ENCODE measurements at places on chromosomes 16 and 17.
A peak's percentile ranks its signal among the peaks of the same experiment; 100 is the strongest.

DNA sequence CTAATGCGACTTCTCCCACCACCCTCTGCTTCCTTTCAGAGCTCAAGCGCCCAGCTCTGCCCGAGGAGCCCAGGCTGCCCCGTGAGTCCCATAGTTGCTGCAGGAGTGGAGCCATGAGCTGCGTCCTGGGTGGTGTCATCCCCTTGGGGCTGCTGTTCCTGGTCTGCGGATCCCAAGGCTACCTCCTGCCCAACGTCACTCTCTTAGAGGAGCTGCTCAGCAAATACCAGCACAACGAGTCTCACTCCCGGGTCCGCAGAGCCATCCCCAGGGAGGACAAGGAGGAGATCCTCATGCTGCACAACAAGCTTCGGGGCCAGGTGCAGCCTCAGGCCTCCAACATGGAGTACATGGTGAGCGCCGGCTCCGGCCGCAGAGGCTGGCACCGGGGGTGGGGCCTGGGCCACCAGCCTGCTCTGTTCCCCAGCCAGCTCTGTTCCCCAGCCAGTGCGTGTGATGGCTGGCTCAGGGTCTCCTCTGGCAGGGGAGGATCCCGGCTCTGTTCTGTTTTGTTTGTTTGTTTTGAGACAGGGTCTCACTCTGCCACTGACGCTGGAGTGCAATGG is 18.7 kb downstream of the CRISPLD2 start:
- DNase-seq, result no peak

GRCh38 chr16:55703003-55704001 is 47.5 kb downstream of the SLC6A2 start:
- peak; percentile 73 for DNase-seq

DNA sequence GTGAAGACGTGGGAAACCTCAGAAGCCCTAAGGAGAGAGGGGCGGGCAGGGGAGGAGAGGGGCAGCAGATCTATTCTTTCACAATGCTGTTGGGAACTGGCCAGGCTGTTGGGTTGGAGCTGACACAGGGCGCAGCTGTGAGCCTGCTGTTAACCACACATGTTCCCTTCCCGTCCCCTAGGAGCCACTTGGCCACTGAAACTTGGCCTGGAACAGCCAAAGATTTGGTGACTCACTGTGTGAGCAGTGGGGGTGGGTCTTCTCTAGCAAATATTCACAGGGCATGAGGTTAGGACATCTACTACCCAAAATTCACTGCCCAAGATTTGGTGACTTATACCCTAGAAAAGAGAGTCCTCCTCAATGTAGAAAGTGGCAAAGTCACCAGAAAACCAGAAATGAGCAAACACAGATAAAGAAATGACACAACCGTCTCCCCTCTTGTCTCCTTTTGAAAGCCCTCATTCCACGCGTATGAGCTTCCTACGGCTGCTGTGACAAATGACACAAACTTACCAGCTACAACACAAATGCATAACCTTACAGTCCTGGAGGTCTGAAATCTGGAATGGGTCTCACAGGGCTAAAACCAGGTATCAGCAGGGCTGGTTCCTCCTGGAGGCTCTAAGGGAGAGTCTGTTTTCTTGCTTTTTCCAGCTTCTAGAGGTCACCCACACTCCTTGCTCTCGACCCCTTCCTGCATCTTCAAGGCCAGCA is 6.3 kb downstream of the TBC1D16 start:
- DNase-seq, result peak; percentile 87

GRCh38 chr16:82059983-82060421 is 24.9 kb downstream of the HSD17B2 start:
- no peak for DNase-seq

DNA sequence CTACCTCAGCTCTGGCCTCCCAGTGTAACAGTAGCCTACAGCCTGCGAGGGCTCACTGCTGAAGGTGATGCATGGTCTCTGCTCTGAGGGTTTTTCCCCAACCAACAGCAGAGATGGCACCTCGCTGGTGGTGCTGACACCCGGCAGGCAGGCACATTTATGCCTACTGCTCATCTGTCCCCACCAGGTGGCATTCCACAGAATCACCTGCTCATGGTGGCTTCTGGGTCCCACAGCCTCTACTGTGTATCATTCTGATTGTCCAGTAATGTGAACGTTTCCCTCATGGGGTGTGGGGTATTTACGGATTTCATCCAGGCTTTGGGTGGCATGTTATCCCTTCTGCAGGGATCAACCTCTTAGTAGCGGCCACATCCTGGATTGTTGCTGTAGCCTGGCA is 331.5 kb downstream of the SNX29 start:
- no peak for DNase-seq

DNA sequence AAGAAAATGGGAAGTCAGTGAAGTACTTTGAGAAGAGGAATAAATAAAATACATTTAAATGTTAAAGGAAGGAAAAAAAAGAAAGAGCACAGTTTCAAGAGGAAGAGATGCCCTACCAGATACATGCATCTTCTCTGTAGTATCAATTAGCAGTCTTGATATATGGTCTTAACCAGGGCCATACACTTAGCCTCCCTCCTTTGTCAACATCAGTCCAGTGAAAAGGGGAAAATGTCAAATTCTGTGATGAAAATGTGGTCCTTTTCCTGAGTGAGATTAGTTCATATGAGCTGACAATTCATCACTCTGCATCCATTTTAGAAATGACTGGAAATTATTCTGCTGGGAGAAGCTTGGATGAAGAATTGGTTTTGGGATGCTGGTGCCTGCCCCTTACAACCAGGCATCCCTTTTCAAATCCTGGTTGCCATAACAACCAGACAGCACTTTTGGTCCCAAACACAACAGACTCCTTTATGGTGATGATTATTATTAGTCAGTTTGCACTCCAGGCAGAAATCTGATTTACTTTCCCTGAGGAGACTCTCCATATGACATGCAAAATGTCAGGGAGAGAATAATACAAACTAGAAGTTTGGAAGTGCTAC is 933.6 kb upstream of the CDH8 start:
- DNase-seq, result no peak

Data from NB4 (cell line).